ENCODE measurements at places on chromosomes 11 and 22.

- no peak for DNase-seq
Observed at GRCh38 chr11:66689661-66690590, 12.2 kb upstream of the RBM4B start.

DNA sequence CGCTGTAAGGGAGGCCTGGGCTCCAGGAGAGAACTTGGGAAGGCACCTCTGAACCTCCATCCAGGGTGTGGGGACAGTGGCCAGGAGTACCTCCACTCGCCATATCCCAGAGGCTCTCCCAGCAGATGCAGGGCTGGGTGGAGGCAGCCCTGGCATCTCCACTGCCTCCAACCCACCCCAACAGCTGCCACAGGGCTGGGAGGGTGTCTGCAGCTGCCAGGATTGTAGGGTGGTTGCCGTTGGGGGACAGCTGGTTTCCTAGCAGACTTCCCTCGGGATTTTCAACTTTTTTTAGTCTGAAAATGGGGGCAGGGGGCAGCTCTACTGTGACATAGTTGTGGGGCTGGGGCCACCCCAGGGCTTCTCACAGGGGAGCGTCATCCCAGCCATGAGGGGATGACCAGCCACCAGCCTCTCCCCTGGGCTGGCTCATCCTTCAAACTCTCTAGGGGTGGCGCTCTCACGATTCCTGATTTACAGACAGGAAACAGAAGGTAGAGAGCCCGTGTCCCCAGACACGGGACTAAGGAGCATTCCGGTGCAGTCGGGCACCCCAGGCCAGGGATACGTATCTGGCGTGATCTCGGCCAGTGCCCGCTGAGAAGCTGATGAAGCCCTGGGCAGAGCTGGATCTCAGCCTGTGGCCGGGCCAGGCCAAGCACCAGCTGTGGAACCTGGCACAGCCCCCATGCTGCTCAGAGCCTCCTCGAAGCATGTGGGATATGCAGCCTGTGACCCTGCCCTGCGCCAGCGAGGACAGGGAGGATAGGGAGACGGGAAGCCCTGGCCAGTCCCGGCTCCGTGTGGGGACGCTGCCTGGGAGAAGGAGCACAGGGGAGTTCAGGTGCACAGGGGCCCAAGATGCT lies 9.9 kb downstream of the PRR5 start:
- DNase-seq, result no peak

DNA sequence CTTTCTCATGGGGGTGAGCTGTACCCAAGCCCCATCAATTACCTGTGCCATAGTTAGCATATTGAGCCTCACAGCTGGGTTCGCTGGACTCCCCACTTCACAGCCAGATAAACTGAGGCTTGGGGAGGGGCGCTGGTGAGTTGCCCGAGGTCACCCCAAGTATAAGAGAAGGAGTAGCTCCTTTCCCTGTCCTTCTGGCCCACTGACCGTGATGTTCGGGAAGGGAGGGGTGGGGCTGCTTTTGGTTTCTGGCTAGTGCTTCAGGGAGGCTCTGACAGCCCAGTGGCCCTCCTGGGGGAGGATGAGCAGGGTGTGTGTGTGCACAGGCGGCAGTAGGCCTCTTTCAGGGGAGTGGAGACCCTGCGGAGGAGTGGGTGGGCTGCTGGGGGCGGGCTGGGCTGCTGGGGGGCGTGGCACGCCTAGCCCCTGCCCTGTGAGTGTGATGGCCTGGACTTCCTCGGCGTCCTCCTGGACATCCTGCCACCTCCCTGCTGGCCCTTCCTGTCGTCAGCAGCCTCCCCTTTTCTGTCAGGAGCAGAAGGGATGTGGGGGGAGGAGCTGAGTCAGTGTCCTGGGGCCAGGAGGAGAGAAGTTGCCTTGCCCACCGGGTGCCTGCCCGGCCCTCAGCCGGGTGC lies 50.3 kb downstream of the TRIOBP start:
- DNase-seq, result no peak

DNA sequence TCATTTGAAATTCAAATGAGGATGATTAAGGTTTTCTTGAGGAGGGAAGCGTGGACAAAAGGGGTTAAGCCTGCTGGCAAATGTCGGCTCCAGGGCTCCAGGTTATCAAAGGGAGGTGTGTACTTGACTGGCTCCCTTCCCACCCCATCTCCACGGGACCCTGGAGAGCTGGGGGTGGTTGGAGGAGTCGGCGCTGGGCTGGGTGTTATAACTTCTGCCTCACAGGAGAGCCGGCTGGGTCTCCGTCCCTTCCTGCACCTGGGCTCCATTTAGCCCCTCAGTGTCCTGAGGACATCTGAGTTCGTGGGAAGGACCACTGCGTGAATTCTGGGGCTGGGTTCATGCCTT lies 15.6 kb downstream of the POU2F3 start:
- no peak for DNase-seq

- no peak for DNase-seq
Observed at GRCh38 chr11:92687724-92688123, 281.7 kb upstream of the MTNR1B start.

GRCh38 chr11:4030197-4030596 lies 64.4 kb upstream of the RRM1 start:
- DNase-seq, result no peak

DNA sequence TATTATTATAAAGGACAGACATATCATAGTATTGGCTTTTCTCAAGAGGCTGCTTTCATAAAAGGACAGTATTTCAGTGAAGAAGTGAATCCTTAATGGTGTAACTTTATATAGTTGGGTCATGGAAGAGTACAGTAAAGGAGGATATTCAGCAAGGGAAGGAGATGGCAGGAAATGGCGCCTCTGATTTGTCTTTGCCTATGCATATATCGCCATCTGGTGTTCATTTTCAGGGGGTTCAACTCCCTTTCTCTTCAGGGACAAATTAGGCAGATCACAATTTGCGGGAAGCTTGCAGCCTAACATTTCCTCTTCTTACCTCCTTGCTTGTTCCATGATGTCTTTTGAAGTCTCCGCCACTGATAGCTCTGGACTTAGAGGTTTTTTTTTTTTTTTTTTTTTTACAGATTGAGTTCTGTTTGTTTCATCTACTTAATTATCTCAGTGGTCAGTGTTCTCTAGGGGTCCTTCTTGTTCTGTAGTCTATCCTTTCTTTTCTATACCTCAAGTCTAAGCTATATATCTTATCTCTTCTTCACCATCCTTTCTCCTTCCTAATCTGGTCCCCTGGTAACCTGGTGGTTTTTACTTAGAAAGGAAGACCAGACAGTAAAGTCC lies 21.8 kb upstream of the RRM1 start:
- no peak for DNase-seq

DNA sequence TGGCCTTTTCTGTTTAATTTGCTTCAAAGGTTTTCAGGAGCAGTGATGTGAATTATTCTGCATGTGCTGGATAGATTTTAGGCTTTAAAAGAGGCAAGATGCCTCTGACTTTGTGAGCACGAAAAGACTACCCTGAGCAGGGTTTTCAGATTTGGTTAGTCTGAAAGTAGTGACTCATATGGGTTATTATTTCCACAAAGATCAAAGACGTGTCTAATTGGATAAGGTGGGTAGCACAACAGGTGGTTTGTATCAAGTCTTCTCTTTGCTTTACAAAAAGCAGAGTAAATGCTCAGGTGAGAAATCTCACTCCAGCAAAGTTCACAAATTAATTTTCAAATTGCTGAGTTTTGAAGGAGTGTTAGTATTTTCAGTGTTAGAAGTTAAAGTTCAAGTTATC lies 37.6 kb upstream of the DBX1 start:
- no peak for DNase-seq

DNA sequence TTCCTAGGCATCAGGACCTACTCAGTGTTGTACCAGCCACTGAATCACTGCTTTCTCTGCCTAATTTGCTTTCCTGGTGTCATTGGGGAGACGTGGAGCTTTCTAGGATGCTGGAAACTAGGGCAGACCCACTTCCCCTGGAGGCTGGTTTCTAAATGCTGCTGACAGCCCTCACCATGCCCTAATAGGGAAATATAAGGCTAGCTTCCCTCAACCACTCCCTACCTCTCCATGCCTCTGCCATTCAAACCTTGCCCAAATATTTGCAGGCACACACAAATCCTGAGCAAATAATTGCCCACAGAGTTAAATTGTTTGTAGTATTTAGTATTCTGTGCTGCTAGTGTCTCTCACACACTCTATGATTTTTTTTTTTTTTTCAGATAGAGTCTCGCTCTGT lies 310.2 kb downstream of the DDX10 start:
- DNase-seq, result no peak

DNA sequence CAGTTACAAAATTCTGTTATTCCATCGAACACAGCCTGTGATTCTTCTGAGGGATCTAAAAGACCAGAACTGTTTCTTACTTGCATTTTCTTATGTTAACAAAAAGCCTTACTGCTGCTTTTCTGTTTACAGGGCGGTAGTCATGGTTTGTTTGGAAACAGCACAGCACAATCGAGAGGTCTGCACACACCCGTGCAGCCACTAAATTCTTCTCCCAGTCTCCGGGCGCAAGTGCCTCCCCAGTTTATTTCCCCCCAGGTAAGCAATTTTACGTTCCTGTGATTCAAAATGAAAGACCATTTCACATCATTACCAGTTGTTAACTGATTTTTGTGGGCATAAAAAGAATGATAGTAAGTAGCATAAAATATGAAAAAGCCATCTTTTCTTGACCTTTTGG lies 60.8 kb upstream of the ADSL start:
- DNase-seq, result no peak

DNA sequence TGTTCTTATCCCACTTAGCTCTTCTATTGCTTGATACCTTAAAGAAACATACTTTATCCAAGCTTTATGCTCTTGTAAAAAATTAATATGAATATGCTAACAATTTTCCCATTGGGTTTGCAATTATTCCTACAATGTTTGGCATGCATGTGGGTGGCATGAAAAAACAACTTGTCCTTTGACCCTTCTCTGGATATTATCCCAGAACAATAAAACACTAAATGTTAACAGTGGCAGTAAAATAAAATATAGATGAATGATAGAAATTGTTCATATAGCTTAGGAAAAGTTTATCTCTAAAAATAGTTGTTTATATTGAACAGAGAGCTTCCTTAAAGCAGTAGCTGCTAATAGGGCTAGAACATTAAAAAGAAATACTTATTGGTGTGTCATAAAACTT lies 860.5 kb upstream of the LRRC4C start:
- no peak for DNase-seq

DNA sequence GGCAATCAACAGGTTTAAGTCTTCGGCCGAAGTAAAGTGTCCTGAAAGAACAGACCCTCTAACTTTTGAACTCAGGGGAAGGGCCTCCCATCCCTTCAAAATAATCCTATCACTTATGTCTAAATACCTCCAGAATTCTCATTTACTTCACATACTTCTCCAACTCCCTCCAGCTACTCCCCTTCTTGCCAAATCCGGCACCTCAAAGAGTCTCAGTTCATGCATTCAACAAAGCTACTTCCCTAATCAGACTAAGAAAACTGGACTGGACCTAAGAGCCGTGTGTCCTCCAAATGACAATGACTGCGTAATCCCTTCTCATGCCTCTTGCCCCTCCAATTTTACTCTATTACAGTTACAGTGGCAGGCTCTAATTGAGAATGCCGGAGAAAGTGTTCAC lies 1.3 kb downstream of the DDB1 start:
- DNase-seq, result no peak

DNA sequence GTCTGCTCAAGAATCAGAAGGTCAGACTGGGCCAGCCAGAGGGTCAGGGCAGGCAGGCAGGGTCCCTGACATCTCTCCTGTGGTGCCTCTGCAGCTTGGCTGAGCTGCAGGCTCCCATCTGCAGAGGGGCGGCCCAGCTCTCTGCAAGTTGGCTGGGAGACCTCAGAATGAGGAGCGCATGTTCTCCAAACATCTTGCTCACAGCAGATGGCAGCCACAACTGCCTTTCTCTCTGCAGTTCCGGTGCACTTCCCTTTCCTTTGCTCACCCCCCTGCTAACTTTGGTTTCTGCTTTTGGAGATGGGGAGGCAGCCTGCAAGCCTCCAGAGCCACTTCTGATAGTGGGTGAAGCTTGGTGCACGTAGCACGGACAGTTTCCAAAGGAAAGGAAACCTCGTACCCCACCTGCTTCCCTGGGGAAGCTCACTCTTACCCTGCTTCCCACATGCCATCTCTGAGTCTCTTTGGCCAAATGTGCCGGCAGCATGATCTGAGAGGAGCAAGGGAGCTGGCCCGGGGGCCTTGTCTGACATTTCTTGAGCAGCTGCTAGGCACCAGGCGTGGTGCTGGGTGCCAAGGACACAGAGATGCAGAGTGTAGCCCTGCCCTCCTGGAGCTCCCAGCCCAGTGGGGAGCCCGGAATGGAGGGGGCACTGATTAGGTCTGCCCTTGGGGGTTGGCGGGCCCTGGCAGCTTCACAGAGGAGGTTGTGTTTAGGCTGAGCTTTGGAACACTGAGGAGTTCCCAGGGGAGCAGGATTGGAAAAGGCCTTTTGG lies 18.2 kb downstream of the DAGLA start:
- DNase-seq, result no peak

- no peak for DNase-seq
Observed at GRCh38 chr22:31185056-31185455, 25.1 kb downstream of the RNF185 start.

- no peak for DNase-seq
Observed at GRCh38 chr11:134015556-134015955, 53.3 kb upstream of the JAM3 start.

GRCh38 chr22:22086501-22087158 lies 104.0 kb upstream of the TOP3B start:
- no peak for DNase-seq

- no peak for DNase-seq
Observed at GRCh38 chr11:126025822-126026221, 36.8 kb downstream of the CDON start.

- DNase-seq, result no peak
Observed at GRCh38 chr11:2468363-2469235, 23.8 kb downstream of the KCNQ1 start.

- no peak for DNase-seq
Observed at GRCh38 chr11:3022300-3022967, 30.3 kb upstream of the NAP1L4 start.

- no peak for DNase-seq
Observed at GRCh38 chr22:44659140-44659539, 42.9 kb upstream of the PRR5 start.

DNA sequence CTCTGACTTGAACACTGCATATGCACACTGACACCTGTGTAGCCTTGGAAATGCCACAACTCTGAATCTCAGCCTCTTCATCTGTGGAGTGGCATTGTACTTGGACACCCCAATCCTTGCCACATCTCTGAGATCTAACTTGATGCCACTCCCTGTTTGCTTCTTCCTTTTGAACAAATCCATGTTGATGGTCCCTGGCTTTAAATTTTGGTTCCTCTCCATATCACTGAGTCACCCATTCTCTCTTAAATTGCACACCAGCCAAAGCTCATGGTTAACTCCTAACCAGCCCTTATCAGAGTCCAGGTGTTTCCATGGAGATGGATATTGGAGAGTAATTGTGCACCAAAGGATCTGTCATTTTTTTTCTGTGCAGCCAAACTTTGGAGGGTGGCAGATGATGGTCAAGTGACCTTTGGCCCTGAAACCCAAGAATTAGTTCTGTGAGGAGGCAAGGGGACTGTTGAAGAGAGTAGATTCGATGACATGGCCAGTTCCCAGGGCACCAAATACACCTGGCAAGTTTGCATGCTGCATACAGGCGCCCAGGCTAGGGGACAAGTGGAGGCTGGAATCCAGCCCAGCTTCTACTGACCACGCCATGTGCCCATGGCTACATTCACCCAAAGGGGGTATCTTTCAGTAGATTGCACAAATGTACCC lies 25.1 kb upstream of the PAMR1 start:
- no peak for DNase-seq

- DNase-seq, result no peak
Observed at GRCh38 chr22:26417406-26417805, 11.7 kb upstream of the ASPHD2 start.

- DNase-seq, result no peak
Observed at GRCh38 chr11:103946793-103947545, 89.5 kb upstream of the DDI1 start.
